Stimulated activated CD8-positive, alpha-beta memory T cell treated with anti-CD3 and anti-CD28 coated beads, Interleukin-7, amount 100 ng/mL, for 1 hour (primary cell): ENCODE measurements at places on chromosomes 13 and 19.

GRCh38 chr13:32731576-32731975, 145.3 kb downstream of the PDS5B start:
- DNase-seq, result no peak

DNA sequence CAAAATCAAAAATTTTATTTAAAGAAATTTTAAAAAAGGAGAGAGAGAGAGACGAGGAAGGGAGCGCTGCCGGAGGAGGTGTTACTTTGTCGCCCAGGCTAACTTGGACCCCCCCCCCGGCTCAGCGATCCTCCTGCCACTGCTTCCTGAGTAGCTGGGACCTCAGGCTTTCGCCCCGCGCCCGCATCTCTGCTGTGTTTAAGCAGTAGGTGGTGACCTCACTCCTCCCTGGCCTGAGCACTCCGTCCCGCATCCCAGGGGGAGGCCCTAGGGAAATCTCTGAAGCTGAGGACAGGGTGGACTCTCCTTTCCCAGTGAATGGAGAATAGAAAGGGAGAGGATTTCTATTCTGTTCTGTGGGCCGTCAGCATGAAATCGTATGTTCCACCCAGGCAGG, 485 bp upstream of the ZNF845 start:
- no peak for DNase-seq

GRCh38 chr19:14346279-14346678, 35.0 kb upstream of the ADGRE5 start:
- DNase-seq, result no peak

DNA sequence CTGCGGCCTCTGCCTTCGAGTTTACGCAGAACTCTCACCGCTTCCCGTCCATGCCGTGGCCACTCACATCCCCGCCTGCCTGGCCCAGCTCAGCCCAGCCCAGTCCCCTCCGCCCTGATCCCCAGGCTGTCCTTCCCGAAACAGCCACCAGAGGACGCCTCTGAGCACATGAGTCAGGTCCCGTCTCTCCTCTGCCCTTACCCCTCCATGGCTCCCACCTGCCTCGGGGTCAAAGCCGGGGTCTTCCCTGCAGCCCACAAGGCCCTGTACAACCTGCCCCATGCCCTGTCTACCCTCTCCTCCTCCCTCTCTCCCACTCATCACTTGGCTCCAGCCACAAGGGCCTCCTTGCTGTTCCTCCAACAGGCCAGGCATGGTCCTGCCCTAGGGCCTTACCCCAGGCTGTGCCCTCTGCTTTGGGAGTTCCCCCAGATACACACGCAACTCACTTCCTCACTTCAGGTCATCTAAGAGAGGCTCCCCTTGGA, 8.1 kb upstream of the SEMA6B start:
- DNase-seq, result peak; percentile 45

- no peak for DNase-seq
Measured at GRCh38 chr13:41054212-41054877, 7.0 kb upstream of the WBP4 start.

DNA sequence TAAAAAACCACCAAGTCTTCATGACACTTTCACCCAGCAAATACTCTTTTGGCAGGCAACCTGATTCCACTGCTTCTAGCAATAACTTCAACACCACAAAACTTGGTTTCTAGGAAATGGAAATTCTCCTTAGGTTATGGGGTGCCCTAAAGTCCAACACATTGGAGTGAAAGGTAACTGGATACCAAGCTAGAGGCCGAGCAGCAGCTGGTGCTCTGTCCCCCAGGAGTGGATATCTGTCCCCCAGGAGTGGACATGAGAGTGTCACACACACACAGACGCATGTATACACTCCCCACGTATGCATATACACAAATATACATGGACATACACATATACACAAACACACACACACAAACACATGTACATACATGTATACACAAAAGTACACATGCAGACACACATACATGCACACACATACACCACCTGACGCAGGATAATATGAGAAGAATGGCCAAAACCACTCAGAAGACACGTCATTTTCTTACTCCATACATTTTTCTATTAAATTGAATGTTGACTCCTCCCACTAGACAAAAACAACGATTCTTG, 50.8 kb downstream of the RFX2 start:
- DNase-seq, result no peak
